ENCODE measurements at places on chromosomes 1 and 21.

DNA sequence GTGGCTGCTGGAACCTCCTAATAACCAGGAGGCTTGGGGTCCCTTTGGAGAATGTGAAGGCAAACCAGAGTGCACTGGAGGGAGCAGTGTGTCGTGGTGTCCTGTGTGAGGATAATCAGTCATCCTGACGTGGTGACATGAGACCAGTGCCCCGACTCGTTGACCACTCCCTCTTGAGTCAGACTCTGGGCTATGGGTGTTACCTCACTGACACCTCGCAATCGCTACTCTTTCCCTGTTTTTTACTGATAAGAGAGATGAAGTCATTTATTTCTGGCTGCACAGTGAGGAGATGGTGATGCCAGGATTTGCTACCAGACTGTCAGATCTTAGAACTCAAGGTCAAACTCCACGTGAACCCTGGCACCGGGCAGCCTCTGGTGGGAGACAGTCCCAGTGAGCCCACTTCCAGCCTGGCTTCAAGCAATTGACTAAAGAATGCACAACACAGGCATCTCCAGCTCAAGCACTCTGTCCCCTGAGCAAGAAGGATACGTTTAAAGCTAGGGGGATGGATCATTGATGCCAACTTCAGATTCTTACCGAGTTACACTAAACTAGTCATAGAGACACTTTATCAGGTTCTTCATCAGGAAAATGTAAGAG lies 30.3 kb downstream of the UBASH3A start:
- DNase-seq, result no peak

GRCh38 chr1:70041317-70042045 lies 163.9 kb downstream of the LRRC40 start:
- no peak for DNase-seq

GRCh38 chr1:113244112-113244820 lies 146.0 kb upstream of the MAGI3 start:
- no peak for DNase-seq

DNA sequence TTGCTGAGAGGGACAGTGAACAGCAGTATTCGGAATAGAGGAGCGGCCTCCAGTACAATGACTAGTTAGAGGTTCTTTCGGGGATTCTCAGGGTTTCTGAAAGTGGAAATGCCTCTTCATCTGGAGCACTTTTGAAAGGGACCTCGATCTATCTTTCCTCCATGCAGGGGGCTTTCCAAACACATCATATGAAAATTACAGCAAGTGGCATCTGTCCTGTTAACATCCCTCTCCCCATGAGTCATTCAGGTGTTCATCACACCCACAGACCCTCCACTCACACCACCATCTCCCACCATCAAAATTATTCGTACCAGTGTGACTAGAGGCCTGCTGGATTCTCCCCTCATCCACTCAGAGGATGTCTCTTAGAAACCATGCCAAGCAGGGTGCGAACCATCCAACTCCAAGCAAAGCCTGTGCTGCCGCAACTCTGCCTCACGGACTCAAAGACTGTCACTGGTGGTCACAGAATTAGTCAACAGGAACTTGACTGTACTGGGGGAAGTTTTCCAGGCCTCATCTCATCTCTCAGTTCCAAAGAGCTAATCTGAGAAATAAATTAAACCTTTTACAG lies 211.1 kb downstream of the MRPL39 start:
- DNase-seq, result no peak

- DNase-seq, result no peak
Observed at GRCh38 chr1:64320007-64320406, 116.6 kb downstream of the UBE2U start.

- no peak for DNase-seq
Observed at GRCh38 chr1:51744506-51745303, 127.8 kb downstream of the OSBPL9 start.

GRCh38 chr1:60621368-60621851 lies 461.0 kb upstream of the NFIA start:
- no peak for DNase-seq

DNA sequence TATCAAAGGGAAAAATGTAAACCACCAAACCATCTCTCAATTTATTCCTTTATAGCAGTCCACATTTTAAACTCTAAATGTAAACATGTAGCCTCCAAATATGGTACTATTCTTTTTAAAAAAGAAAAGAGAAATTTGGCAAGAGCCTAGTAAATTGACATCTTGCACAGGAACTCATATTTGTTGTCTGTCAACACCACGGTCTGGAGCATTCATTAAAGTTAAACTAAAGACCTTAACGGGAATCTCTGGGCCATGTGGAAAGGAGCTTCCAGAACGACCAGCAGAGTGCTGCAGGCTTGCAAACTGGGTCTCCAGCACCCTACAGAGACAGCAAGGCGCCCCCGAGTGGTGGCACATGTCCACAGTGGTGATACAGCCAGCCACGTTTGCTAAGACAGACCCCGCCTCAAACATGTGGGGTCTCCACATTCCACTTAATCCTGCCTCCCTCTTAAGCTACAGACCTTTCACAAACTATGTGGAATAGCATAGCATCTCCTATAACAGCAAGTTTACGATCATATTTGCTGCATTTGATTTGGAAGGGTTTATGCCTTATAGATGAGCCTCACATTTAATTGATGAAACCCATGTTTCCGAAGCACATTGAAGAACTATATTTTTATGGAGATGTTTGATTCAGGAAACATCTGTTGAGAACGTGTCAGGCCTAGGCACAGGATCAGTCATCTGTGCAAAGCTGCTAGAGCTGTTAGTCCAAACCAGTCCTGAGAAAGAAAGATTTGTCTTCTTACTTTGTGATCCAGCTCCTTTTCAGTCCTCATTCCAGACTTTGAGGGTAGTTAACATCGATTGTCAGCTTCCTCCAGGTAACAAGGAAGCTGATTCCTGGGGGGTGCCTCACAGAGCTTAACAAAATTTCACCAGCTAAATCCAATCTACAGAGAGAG lies 96.4 kb upstream of the BACE2 start:
- no peak for DNase-seq

- no peak for DNase-seq
Observed at GRCh38 chr1:92096317-92096716, 16.2 kb downstream of the BTBD8 start.

DNA sequence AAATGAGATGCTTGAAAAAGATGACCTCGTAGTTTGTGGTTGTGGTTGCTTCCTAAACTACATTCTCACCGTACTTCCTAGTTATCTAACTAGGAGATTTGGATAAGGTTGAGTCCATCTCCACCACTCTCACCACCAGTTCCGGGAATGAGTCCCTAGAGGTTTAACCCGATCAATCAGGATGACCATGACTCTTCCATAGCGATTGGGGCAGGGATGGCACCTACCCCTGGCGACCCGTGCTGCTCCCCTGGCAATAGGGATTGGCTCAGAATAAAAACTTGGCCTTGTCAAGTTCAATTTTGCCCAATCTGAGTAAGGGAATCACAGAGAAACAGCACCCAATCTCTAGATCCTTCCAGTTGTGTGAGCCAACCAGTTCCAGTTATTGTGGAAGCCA lies 2.7 kb upstream of the MIS18A start:
- DNase-seq, result no peak

GRCh38 chr1:43947061-43947873 lies 517 bp downstream of the IPO13 start:
- no peak for DNase-seq

DNA sequence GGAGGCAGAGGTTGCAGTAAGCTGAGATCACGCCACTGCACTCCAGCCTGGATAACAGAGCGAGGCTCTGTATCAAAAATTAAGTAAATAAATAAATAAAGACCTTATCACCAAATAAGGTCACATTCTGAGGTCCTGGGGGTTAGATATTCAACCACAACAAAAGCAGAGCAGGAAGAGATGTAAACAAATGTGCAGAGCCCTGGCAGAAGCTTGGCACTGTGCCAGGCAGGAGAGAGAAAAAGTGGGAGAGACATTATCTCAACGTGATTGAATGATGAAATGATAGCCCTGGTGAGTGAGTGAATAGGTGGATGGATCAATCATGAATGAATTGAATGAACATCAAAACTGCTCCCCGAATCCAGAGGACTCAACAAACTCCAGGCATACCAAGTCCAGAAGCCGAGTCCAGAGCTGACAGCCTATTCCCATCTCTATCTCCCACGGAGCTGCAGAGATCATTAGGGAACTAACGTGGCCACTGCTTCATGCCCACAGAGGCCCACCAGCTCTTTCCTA lies 150.7 kb downstream of the TOMM20 start:
- no peak for DNase-seq

- no peak for DNase-seq
Observed at GRCh38 chr1:10195570-10195969, 14.8 kb upstream of the KIF1B start.

DNA sequence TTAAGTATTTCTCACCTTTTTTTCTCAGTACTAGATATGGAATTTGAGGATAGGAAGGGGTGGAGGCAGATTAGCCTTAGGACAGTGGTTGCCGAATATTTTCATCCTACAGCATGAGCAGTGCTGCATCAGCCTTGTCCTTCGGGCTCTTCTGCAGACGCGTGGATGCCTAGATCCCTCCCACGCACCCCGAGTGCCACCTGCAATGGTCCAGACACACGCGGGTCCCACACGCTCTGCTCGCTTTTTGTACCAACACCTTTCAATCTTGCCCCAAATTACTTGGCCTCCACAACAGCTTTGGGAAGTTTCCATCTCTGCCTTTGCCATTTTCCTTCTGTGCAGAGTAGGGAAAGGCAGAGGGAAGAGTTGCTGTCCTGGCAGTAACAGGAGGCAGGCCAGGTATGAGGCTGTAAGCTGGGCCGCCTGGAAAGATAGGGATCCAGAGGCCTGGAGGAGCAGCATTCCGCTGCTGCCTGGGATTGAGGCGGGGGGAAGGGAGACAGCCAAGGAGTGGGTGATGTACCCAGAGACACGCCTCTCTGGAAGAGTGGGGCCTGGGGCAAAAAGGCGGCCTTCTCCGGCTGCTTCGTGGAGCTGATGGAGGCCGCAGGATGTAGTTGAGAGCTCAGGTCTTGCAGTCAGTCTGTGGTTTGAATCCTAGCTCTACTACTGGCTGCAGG lies 467.7 kb downstream of the KIF26B start:
- DNase-seq, result no peak

DNA sequence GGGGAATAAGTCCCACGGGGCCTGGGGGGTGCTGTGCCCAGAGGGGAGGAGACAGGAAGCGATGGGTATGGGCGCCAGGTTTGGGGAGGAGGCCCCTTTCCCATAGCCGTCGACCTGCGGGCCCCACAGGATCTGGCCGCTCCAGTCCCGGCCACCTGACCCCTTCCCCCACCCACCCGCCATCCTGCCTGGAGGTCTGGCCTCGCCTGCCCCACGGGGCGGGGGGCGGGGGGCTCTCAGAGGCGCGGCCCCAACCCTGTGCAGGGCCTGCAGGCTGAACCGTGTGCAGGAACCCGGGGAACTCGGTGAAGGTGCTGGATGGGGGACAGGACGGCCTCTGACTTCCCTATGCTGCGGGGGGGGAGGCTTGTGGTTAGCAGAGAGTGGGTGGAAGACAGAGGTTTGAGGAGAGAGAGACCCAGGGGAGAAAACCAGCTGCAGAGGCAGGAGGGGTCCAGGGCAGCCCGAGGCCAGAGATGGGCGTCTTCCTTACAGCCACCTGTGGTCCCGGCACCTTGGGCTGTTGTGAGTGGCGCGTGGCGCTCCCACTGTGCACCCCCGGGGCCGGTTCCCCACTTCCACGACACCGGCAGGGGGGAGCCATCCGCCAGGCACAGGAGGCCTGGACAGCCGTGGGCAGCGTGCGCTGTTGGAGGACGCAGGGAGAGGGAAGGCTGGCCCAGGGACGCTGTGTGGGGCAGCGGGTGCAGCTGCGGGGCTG lies 2.5 kb upstream of the TNFRSF18 start:
- no peak for DNase-seq

DNA sequence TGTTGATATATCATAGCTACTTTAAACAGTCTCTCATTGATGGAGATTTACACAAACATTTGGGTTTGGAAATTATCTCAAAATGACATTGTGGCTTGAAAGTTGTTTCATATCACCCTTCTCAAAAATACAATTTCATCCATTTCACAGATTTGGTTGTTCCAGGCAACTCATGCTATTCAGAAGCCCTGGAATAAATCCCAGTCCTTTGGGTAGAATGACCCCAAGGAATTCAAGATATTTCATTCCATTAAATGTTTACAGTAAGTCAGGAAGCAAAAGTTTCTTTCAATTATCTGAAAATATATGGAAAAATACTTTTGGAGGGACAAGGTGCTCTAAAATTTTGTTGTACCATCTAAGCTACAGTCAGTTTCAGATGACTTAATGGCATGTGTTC lies 27.1 kb downstream of the MPZL1 start:
- DNase-seq, result no peak

- DNase-seq, result no peak
Observed at GRCh38 chr1:150148837-150149270, 862 bp upstream of the PLEKHO1 start.

- DNase-seq, result no peak
Observed at GRCh38 chr1:106526650-106527049, 529.8 kb upstream of the PRMT6 start.

Data from stimulated activated CD4-positive, alpha-beta T cell treated with anti-CD3 and anti-CD28 coated beads, TNF-alpha, amount 100 ng/mL, for 1 hour (primary cell).